ENCODE measurements at places on chromosomes 2 and 18. TPM values are rescaled to one million over a fixed set of nuclear protein-coding genes. Genes with fewer than 3 reads are reported as not detected.

GRCh38 chr2:70086278-70086837, 919 bp upstream of the PCBP1 start:
- peak; percentile 84 for DNase-seq

- no peak for DNase-seq
Measured at GRCh38 chr2:124975648-124976047, 950.6 kb downstream of the CNTNAP5 start.

Gene CD8B
- total RNA-seq, result 1.00 TPM

Gene SPATA3
- total RNA-seq, result not detected

Gene FBXO36
- 6.1 TPM for total RNA-seq

DNA sequence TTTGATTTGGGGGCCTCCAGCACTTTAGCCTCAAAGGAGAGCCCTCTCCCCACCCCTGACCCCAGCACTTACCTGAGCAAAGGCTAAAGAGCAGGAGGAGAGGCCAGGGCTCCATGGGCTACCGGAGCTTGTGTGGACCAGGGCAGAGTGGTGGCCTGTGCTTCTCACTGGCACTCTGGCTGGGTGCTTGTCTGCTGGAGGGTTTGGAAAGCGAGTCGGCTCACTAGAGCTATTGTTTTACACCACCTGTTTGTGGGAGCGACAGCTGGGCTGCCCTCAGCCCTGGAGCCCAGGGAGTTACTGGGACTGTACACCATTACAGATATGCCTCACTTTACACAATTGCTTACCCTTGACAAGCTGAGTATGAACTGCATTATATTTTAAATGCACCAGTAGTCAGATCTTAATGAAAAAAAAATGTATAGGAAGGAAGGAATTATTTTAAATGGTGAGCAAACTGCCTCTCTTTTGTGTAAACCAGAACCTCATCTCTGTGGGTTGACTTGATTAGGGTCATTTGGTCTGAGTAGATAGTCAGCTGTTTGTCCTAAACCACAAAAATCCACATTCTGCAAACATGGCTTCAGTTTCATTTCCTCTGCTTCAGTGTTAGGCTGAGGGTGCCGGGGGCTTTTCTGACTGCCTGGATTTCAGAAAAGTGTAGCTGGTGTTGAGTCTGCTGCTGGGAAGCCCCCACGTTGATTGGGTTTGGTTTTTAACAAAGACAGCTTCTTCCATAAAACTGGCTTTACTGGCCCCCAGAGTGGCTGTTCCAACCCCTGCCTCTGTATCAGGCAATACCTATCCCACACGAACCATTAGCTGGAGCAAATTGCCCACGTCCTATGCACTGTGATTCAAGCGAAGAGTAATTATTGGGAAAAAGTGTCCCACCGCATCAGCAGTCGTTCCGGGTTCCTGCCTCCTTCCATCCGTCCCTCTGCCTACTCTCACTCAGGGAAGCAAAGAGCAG, at the start of gene CHRNA1:
CHRNA1 (minus strand) TSS at position 193 of the 976 bp plus-strand sequence; CDS start at position 115, 78 bp downstream.
- DNase-seq, result no peak

DNA sequence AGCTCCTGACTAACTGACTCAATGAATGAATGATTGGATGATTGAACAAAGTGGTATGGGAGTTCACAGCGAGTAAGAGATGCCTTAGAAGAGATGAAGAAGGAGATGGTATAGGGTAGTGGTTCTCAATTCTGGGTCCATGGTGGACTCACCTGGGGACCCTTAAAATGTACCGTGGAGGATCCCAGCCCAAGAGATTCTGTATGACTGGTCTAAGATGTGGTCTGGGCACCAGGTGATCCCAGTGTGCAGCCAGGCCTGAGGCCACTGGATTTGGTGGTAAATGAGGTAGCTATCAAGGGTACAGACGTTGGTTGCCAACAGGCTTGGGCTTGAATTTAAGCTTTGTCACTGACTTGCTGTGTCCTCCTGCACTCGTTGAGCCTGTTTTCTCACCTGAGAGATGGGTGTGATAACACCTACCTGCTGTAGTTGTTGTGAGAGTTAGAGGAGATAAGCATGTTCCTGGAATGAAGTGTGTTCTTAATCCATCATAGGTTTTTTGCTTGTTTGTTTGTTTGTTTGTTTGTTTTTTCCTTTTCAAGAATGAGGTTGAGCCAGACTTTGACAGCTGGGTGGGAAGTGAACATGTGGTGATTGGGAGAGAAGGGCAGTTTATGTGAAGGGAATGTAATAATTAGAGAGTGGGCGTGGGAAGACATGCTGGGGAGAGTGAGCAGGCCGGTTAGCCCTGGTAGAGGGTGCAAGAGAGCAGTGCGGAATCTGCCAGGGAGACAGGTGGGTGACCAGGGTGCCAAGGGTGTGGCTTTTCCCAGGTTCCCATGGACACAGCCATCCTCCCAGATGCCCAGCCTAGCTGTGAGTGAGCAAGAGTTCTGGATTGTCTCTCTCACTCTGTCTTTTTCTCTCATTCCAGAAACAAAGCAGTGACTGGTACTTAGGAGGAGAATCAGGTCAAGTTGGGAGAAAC, 31.4 kb upstream of the IL1B start:
- no peak for DNase-seq

Gene DUSP2
- 7.2 TPM for total RNA-seq
